ENCODE measurements at places on chromosomes 6 and 20.

- no peak for DNase-seq
These were observed 48.9 kb downstream of the DCBLD1 start for GRCh38 chr6:117531346-117531745.

GRCh38 chr6:47819461-47819860 is 37.6 kb downstream of the OPN5 start:
- DNase-seq: no peak

DNA sequence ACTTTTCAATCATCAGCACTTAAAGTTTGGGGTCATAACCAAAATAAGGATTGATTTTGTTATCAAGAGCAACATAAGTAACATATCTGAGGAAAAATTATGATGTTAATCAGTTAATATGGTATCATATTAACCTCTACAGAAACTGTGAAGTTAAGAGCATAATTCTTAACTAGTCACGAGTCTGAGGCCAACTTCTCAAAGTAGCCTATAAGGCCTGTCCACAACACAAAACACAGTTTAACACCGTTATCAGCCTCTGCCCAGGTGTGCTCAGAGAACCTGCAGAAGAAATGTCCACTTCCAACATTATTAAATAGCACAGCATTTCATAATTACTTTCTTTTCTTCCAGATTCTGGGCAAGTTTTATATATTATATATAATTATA is 1.1 kb downstream of the STX7 start:
- no peak for DNase-seq

GRCh38 chr6:35920793-35921732 is at the start of gene SRPK1:
TSS of gene SRPK1 (minus strand) at chr6:35921098. CDS start at chr6:35921056, 42 bp downstream.
- DNase-seq: peak; percentile 72

DNA sequence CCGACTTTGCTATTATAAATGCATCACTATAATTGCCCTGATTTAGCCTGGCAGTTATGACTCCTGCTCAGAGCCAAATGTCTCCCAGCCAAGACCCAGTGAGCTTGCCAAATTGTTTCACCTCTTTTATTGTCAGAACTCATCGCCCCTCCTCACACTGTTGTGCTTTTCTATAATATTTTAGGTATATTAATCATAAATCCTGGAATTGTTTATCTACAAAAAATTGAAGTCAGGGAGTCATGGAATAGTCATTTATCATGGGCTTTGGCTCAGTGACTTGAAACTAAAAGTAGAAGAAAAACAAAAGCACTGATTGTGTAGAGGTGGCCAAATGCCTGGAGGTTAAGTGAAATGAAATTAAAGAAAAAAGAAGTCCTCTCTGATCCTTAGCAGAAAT is 85.6 kb downstream of the PFDN4 start:
- DNase-seq: no peak

DNA sequence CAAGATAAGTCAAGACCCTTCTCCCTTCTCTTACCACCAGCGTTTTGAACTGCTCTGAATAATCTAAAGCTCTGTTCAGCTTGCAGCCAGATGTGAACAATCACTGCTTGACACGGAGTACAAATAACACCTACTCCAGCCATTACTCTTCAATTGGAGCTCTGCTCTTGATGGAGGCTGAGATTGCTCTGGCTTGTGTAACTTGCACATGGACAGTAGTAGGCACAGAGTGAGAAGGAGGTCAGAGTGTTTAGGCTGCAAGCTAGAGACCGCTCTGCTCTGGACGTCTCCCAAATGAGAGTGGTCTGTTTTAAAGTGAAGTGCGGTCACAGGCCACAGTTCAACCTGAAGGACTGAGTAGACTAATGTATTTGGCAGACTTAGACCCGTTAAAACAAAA is 158.3 kb downstream of the HDGFL1 start:
- DNase-seq: no peak

DNA sequence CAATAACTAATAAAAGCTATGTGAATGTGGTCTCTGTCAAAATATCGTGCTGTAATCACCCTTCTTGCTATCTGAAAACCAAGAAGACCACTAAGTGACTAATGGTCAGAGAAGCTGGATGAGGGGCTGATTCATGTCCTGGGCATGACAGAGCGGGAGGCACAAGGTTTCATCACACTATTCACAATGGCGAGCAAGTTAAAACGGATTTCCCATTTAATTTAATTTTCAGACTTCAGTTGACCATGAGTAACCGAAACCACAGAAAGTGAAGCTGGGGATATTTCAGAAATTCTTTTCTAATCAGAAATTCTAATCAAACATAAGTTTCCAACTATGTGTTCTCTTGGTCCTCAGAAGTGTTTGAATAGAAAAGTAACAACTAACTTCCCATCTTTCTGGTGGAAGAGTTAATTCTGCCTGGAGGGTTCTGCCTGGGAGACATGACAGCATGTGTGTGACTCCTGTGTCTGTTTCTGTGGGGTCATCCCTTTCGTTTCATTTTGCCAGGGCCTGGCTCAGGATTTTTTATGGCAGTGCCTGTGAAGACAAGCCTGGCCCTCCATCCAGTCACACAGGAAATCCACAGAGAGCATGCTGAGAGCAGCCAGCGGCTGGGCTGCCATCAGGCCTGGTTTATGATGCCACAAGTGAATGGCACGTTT is 98.9 kb downstream of the FAM120B start:
- DNase-seq: no peak

DNA sequence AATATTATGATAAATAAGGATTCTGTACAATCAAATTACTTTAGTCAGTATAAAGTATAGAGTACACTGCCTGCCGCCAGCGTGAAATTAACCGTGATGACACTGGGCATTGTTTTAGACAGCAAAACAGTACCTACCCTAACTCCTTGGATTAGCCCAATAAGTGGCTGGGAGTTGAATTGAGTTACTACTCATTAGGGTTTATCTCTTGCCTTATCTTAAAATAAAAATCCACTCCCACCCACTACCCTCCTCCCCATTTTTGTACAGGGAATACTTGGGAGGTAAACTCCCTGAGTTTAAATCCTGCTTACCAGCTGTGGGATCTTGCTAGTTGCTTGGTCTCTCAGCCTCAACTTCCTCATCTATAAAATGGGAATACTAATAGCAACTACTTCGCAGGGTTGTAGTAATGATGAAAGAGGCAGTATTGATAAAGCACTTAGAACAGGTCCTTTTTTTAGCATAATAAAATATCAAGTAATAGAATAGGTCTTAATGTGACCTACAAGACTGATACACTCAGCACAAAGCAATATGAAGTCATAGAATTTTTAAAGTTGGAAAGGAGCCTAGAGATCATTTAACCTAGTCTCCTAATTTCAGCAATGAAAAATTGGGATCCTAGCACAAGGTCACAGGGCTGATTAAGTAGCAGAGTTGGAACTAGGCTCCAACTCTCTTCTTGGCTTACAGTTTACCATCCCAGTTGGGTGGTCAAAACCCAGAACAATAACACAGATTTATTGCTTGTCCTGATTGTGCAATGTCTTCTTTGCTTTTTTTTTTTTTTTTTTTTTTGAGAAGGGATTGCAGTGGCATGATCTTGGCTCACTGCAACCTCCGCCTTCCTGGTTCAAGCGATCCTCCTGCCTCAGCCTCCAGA is 23.8 kb downstream of the PHACTR2 start:
- DNase-seq: no peak

Data from T-helper 9 cell (primary cell).